Dermis blood vessel endothelial cell (primary cell): ENCODE measurements at places on chromosomes 4 and X. TPM values are rescaled to one million over a fixed set of nuclear protein-coding genes. Genes with fewer than 3 reads are reported as not detected.

The C1QTNF7 gene
- total RNA-seq, result not detected in 2 replicates

The PAGE4 gene
- not detected in 2 replicates for total RNA-seq

The WNK3 gene
- total RNA-seq, result 0.60 and 1.0 TPM in 2 replicates

The AVPR2 gene
- total RNA-seq, result 4.7 and 6.3 TPM in 2 replicates

The GAGE2A gene
- total RNA-seq, result not detected in 2 replicates

The PCDH7 gene
- 0.28 and 0.34 TPM in 2 replicates for total RNA-seq

The AMOT gene
- total RNA-seq, result 2.0 and 7.1 TPM in 2 replicates

The TMPRSS11B gene
- total RNA-seq, result not detected in 2 replicates

The NOA1 gene
- 22.6 and 29.2 TPM in 2 replicates for total RNA-seq

The SSX1 gene
- total RNA-seq, result not detected in 2 replicates
